ENCODE measurements at places on chromosomes 16 and 17. TPM values are rescaled to one million over a fixed set of nuclear protein-coding genes. Genes with fewer than 3 reads are reported as not detected.

DNA sequence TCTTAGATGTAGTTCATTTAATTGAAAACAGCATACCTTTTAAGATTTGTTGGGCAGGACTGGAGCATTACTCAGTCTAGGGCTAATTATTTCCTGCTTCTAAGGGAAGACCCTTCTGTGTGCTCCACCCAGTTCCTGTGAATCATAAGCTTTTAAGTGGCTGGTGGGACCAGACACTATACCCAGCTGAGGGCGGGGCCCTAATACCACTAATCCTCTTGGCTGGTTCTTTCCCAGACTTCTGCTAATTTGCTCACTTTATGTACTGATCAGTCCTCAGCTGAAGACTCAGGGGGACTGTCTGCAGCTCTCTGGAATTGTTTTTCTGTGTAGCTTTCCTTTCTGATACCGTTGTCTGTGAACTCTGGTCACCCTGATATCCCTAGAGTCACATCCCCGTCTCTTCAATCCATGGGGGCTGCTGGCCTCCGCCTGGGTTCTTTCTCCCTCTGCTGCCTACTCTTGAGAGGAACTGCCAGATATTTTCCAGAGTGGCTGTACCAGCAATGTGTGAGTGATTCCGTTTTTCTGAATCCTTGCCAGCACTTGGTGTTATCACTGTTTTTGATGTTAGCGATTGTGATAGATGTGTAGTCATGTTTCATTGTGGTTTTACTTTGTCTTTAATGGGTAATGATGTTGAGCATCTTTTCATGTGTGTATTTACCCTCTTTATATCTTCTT is 35.1 kb downstream of the MFSD11 start:
- DNase-seq = no peak

DNA sequence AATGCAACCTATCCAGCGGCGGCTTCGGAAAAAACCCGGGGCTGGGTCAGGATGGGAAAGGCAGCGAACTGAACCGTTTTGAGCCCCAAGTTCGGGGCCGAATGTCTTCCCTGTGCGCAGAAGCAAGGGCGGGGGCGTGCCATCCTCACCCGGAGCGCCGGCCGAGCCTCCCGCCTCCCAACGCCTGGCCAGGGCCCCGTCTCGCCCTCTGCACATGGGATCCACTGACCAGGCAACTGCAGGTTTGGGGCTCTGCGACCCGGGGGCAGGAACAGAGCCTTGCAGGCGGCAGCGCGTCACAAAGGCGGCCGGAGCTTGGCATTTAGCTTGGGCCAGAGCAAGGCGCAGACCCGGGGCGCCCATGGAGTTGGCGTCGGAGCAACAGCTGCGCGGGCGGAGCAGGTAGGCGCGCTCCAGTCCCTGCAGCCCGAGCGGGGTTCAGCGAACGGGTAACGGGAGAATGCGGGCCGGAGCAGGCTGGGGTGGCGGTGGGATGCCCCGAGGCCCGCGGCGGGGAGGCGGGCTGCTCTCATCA is at the start of gene FBXO39:
FBXO39 (plus strand) TSS at position 345 of the 535 bp plus-strand sequence. CDS start 3,654 bp downstream, outside the sequence.
- DNase-seq = no peak

DNA sequence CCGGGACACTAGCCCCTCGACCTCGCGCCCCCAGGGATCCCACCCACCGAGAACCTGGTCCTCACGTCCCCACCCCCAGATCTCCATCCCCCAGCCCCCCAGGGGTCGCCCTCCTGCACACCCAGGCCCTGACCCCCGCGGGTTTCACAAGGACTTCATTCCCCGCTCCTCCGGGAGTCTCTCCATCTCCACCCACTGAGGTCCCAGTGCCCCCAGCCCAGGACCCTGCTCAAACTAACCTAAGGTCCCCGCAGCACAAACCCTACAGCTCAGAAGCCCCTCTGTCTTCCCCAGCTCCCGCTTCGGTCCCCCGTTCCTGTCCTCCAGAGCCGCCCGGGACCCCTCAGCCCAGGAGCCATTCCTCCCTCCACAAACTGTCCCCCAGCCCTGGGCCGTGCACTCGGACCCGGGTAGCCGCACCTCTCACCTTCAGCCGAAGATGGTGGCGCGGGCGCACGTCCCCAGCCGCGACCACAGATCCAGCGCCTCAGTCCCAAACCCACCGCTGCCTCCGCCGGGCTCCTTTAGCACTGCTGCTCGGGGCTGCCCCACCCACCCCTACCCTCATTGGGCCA is at the start of gene MYH10:
MYH10 (minus strand) TSS at position 499 of the 575 bp plus-strand sequence. CDS start 7,479 bp downstream, outside the sequence.
- no peak for DNase-seq

GRCh38 chr16:51845586-51846305 is 694.7 kb upstream of the SALL1 start:
- no peak for DNase-seq

DNA sequence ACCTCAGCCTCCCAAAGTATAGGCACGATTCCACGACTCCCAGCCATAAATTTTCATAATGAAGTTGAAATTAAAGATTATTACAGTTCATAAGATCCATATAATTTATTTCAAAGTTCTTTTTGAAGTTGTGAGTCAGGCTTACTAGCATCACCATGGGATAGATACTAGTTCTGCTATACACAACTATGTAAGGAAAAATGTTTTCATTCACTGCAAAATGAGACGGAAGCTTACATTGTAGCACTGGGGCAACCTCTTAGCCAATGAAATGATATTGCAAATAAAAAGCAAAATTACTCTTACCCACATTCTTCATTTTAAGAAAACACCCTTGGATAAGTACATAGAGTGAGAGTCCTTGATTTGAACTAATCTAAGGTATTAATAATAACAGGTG is 18.8 kb upstream of the MARCHF10 start:
- no peak for DNase-seq

DNA sequence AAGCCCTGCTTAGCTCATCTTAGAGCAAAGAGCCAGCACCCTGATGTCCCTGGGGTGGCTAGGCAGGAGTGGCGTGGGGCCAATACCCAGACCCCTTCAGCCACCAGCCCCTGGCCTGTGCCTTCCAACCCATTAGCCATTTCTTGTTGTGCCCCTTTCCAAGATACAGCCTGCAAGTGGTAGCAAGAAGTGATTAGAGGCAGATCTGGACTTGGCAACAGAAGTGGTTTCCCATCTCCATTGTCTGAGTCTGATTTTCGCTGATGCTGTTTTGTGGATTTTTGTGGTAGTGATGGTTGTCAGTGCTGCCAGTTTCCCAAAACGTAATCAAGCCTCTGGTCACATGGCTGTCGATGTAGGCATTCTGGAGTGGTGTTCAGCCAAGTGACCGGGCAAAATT is 25.7 kb downstream of the PLCD3 start:
- DNase-seq = no peak

DNA sequence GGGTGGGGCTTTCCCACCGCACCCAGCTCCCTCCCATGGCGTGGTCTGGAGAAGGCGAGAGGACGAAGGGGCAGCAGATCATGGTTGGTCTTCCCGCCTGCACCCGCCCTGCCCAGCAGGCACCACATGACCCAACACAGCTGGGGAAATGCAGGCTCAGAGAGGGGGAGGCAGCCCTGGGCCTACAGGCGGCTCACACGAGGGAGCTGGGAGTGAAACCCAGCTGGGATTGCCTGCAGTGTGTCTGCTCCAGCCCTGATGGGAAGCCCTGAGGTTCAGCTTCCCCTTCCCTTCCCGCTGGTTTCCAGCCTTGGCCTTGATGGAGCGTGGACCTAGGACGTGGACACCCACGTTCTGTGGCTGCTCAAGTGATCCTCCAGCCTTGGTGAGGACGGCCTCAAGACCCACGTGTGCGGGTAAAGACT is 20.0 kb upstream of the PABPN1L start:
- no peak for DNase-seq

DNA sequence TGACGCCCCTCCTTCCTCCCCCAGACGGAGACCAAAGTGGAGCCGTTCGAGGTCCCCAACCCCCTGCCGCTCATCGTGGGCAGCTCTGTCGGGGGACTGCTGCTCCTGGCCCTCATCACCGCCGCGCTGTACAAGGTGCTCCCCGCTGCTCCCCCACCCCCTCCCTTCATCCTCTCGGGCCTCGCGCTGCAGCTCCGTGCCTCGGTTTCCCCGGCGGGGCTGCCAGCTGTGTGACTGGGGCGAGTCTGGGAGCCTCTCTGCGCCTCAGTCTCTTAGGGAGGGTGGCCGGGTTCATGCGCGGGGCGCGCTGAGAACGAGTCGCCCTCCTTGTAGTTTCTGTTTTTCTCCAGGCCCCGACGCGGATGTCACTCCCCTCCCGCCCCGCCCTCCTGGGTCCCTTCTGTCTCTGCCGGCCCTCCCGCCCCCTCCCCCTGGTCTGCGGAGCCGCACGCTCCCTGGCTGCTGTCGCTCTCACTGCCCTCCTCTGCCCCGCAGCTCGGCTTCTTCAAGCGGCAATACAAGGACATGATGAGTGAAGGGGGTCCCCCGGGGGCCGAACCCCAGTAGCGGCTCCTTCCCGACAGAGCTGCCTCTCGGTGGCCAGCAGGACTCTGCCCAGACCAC is 23.7 kb upstream of the ITGAX start:
- no peak for DNase-seq

GRCh38 chr17:76384222-76384986 is at the start of gene SPHK1:
Gene SPHK1, plus strand, starts transcription at chr17:76384609. Its CDS starts 1,036 bp downstream, at chr17:76385645.
- DNase-seq = no peak

- no peak for DNase-seq
Measured at GRCh38 chr16:83856792-83857191, 42.1 kb upstream of the MLYCD start.

GRCh38 chr16:76970745-76971099 is 220.3 kb upstream of the MON1B start:
- DNase-seq = no peak

GRCh38 chr16:5354645-5355044 is 257.1 kb upstream of the EEF2KMT start:
- no peak for DNase-seq

SHISA9 gene
- total RNA-seq = 0.19 TPM

CCL5 gene
- total RNA-seq = 3.5 TPM

DPEP3 gene
- not detected for total RNA-seq

PPM1E gene
- not detected for total RNA-seq
